ENCODE measurements at places on chromosomes 2 and 18. TPM values are rescaled to one million over a fixed set of nuclear protein-coding genes. Genes with fewer than 3 reads are reported as not detected.

TWIST2 gene
- 7.2 TPM for total RNA-seq

CRYGD gene
- not detected for total RNA-seq

CHRNG gene
- total RNA-seq, result not detected

KLF11 gene
- 6.6 TPM for total RNA-seq

SKOR2 gene
- not detected for total RNA-seq

DNA sequence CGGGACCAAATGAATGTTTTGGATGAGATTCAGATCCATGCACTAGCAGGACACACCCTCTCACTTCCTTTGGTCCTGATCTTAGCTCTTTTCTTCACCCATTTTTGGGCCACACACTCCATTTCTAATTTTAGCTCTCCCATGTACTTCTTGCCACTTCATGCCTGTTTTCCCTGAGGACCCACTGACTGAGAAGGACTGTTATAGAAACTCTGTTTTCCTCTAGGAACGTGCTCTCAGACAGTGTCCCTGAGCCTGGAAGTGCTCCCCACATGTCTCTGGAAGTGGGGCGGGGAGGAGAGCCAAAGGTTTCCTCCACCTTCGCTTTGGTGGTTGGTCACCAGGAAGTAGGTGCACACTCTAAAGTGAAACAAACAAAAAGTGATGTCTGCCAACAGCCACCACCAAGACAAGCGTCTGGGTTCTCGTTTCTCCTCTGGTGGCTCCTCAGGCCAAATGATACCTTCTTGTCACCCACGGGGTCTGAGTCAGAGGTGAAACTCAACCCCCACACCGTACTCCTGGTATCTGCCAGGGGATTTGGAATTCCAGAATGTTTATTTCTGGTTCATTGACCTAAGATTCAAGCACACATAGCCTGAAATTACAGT is 74.7 kb downstream of the MERTK start:
- no peak for DNase-seq

DNA sequence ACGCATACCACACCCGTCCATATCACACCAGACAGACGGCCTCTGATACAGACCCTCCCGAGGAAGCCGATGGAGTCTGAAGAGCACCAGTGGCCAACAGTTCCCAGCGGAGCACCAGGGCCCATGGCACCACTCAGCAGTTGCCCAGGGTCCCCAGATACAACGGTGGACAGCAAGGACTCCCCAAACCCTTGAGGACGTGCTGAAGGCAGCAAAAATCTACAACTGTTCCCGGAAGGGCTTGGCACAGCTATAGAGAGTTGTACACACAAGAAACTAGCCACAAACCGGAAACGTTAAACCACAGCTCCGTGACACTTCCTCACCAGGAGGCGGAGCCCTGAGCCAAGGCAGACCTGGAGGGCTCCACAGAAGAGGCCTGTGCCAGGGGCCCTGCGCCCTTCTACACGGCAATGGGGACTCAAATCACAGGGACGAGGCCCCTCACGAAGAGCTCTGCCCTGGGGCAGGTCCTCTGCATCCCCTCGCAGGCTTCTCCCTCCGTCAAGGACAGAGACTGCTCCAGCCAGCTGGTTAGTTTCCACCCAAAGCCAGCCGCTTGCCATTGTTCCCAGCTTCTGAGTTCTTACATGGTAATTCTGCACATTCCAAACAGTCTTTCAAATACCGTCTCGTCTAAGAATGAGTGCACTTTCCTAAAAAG is 133.4 kb downstream of the HDAC4 start:
- DNase-seq, result no peak
